ENCODE measurements at places on chromosomes 13 and 19.

GRCh38 chr13:82636119-82636518 is 1246.2 kb downstream of the SLITRK1 start:
- no peak for DNase-seq

- no peak for DNase-seq
Measured at GRCh38 chr13:42284068-42284467, 12.1 kb downstream of the AKAP11 start.

GRCh38 chr13:62512194-62513141 is 1096.8 kb upstream of the PCDH20 start:
- DNase-seq, result peak; percentile 11

GRCh38 chr13:20332361-20333096 is 100.4 kb upstream of the GJB6 start:
- no peak for DNase-seq

DNA sequence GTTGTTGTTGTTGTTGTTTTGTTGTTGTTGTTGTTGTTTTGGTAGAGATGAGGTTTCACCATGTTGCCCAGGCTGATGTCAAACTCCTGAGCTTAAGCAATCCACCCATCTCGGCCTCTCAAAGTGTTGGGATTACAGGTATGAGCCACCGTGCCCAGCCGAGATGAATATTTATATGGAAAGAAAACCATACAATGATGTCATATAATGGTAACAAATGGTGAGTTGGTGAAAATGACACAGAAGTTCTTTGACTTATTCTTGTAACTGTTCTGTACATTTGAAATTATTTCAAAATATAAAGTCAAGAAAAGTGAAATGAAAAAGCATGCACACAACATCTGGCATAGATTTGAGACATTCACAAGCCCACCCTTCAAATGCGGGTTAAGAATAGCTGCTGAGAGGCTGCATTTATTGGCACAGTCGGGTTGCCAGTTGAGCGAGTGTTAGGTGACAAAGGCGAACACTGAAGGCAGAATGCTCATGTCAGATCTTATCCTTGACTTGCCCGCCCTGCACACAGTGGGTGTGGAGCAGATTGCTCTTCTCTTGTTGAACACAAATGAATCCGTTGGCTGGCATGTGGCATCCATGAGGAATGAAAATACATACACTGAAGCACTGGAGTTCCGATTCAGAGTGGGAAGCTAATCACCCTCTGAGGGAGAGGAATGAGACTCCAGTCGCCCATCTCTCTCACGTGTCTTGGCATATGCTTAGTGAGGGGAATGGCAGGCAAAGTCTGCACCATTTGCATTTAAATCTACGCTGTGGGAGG is 15.8 kb upstream of the UBE2S start:
- DNase-seq, result no peak

DNA sequence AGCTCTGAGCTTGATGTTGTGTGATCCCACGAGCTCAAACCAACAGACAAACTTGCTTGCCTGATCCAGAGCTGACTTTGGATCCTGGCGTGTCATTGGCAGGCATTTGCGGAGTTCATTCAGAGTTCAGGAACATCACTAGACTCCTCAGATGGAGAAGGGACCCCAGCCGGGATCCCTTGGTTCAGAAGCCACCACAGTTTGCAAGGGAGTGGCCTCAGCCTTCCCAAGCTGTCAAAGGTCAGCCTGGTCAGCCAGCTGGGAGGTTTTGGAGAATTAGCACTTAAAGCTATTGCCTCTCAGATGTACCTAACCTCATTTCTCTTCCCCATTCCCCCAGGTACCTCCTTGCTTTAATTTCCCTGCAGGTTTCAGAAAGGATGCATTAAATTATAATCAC is 208.8 kb upstream of the SOX21 start:
- peak; percentile 37 for DNase-seq

- no peak for DNase-seq
Measured at GRCh38 chr19:50932690-50933083, 20.2 kb downstream of the KLK5 start.

DNA sequence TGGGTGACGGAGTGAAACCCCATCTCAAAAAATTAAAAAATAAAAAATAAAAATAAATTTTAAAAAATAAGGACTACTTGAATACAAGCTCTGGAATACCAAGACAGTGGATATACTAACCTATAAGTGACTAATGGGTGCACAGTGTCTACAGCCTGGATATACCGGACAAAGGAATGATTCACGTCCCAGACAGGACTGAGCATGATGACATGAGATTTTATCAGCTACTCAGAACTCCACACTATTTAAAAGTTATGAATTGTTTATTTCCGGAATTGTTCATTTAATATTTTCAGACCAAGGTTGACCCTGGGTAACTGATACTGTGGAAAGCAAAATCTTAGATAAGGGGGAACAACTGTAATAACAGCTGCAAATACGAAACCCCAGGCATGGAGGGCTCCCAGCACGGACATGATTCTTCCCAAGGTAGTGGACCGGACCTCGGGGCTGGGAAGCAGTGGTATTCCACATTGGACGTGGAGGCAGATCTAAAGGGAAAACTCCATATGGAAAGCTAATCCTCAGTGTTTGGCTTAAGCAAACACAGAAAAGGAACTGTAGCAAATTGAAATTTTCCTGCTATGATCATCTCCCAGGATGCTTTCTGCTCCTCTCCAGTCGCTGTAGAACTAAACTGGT is 102.6 kb upstream of the TSHZ3 start:
- DNase-seq, result no peak

GRCh38 chr19:42531313-42531712 is 3.0 kb upstream of the CEACAM1 start:
- DNase-seq, result no peak

DNA sequence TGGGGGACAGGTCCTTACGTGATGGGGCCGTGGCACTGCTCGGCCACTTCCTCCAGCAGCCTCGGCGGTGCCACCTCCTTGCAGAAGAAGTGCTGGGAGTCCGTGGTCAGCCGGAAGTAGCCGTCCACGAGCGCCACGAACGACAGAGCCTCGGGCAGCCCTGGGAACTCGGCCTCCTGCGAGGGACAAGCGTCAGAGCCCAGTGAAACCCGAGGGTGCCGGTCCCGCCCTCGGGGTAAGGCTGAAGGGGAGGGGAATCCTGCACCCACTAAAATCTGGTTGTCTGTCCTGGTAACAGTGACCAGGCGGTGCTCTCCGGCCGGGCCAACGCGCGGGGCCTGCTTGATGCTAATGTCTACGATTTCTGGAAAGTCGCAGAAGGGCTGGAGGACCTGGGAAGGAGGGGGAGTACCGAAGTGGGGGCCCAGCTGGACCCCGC is 6.4 kb downstream of the JAK3 start:
- DNase-seq, result no peak

DNA sequence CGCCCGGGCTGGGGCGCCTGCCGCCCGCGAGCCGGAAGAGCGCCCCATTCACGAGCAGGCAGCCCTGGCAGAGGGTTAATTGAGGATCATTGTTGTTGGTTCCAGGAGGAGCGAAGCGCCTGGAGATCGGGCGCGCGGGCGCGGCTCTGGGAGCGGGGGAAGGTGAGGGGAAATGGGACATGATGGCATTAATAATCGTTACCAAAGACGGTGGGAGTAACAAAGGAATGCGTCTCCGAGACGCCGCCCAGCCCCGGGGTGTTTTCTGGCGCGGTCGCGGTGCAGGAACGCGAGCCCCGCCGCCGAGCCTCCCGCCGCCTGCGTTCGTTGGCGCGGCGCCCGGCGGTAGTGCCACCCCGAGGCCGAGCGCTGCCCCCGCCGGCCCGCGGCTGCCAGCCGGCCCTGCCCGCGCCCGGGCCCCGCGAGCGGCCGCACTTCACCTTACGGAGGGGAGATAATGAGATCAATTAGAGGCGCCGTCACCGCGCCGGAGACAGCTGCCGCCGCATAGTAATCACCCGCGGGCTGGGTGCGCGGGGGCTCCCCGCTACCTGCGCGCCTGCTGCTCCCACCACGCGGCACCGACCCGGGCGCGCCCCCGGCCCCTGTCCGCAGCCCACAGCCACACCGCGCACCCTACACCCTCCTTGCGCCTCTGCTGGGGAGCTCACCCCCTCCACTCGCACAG is 2.8 kb downstream of the ZNF536 start:
- no peak for DNase-seq

- no peak for DNase-seq
Measured at GRCh38 chr13:114047358-114047881, 73.5 kb upstream of the C13orf46 start.

GRCh38 chr13:52414051-52414450 is 8.1 kb upstream of the THSD1 start:
- DNase-seq, result no peak

DNA sequence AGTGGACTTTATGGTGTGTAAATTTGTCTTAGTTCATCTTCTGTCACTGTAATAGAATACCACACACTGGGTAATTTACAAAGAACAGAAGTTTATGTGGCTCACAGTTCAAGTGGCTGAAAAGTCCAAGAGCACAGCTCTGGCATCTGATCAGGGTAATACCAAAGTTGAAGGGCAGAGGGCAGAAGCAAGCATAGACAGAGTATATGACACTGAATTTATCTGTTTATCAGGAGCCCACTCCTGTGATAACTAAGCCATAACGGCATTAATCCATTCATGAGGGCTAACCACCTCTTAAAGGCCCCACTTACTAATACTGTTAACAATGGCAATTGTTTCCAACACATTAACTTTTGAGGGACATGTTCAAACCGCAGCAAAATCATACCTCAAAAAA is 4.0 kb upstream of the RFXAP start:
- no peak for DNase-seq

GRCh38 chr13:18953139-18953930 is 228.3 kb downstream of the TUBA3C start:
- no peak for DNase-seq

DNA sequence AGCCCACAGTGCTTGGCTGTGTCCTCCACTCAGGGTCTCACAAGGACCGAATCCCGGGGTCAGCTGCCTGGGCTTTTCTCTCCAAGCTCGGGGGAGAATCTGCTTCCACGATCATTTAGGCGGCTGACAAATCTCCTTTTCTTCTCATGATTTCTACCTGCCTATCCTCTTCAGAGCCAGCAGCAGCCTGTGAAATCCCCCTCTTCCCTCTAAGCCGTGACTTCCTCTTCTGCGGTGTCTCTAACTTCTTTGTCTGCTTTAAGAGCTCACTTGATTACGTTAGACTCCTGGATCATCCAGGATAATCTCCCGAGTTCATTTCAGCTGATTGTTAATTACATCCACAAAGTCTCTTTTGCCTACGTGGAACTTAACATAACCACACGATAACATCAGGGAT is 22.5 kb upstream of the ZNF845 start:
- DNase-seq, result no peak

DNA sequence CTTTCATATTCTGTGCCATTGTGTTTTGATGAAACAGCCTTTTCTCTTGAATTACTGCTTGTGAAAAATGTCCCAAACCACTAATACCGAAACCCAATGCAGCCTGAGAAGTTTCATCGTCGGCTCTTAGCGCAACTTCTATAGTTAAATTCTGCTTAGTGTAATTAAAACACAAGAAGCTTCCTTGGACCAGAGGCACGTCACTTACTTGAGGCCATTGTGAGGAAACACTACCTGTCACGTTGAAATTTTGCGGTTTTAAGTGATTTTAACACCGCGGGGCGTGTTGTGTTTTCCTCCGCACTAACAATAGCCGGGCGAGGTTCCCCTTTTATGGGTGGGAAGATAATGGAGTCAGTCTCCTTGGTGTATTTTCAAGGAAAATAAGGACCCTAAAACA is 70.9 kb downstream of the GGACT start:
- no peak for DNase-seq

DNA sequence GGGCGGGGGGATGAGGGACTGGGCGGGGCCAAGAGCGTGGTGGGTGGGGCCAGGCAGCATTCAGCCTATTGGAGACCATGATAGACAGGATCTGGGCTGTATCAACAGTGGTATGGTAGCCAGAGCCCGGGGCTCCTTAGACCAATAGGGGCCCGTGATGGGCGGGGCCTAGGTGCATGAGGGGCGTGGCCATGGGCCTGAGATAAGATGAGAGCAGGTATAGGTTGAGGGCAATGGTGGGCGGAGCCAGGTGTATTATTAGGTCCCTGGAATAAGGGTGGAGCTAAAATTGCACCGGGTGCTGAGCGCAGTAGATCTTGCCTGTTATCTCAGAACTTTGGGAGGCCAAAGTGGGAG is 5.3 kb downstream of the ABCA7 start:
- no peak for DNase-seq

GRCh38 chr19:375395-376110 is 31.0 kb upstream of the MIER2 start:
- DNase-seq, result no peak

GRCh38 chr19:27955485-27956480 is 1257.2 kb downstream of the UQCRFS1 start:
- no peak for DNase-seq

DNA sequence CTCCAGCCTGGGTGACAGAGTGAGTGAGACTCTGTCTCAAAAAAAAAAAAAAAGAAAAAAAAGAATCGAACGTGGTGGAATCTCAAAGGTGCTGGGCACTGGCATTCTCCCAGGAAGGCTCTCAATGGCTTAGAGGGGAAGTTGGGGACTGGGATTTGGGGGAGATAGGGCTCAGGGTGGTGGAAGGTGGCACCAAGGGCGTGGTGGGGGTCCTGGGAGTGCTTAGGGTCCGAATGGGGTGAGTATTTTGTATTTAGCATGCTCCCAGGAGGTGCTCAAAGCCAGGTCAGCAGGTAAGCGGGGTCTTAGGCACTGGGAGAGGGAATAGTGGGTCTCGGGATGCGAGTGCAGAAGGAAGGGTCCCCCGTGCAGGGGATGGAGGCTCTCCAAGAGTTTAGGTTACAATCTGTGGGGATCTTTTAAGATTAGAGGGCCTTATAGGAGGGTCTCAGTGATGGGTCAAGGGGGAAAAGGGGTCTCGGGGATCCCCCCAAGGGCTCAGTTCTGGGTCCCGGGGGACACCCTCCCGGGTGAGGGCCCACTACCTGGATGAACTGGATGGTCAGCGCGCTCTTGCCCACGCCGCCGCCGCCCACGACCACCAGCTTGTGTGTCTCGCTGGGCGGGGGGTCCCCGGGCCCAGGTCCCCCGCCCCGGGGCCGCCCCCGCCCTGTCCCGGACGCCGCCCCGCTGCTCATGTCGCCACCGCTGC is 386 bp downstream of the RRAS start:
- peak; percentile 36 for DNase-seq

DNA sequence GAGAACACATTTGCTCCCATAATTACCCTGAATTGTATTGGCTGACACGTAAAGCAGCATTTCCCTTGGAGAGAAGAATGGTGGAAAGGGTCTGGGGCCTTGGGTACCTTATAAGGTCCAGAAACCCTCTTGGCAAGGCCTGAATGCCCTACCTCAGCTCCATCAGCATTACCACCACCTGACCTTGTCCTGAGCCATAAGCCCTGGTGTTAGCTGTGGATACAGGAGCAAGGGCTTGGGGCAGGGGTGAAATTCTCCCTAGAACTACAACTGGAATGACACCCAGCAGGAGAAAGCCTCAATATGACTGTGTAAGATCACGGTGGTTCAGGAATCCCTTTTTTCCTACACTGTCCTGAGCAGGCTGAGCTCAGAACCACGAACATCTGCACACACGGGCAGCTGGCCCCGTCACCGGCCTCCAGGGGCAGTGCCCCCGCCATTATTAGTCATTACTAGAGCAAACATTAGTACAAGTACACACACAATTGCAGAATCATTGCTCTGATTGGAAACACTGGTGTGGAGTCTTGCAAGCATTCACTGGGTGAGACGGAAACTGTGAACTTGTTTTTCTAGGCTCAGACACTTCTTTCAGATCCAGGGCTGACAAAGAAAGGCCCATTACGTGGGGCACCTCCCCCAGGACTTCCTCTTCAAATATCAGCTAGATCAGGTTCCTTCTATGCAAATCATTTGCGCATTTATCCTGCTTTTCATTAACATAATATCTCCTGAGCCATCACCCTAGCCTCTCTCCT is 26.8 kb upstream of the MTIF3 start:
- DNase-seq, result no peak

Measured in lung (tissue), 17 donors.